ENCODE measurements at places on chromosomes 2 and 18. TPM values are rescaled to one million over a fixed set of nuclear protein-coding genes. Genes with fewer than 3 reads are reported as not detected.

DNA sequence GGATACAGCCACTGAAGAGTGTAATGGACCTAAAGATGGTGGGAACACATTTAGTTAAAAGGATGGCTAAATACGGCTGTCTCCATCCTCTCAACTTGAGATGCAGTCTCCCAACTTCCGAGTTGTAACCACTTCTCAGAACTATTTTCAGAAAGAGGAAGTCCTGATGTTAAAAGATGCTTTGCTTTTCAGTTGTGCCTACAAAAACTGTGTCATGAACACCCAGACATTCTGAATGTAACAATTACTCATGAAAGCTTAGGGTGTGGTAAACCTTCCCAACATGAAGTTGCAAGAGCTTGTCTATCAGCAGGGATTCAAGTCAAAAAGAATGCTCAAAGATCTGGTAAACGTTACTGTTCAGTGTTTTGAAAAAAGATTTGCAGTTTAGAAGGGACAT, 147.9 kb downstream of the DOCK10 start:
- DNase-seq: no peak

GRCh38 chr2:136247204-136247950, 129.4 kb upstream of the CXCR4 start:
- peak; percentile 80 for DNase-seq

Gene SPHKAP
- not detected for total RNA-seq

- DNase-seq: no peak
These were observed 272.1 kb upstream of the EPAS1 start for GRCh38 chr2:46025081-46025480.

GRCh38 chr2:9952856-9953503, 1.5 kb downstream of the GRHL1 start:
- DNase-seq: no peak

DNA sequence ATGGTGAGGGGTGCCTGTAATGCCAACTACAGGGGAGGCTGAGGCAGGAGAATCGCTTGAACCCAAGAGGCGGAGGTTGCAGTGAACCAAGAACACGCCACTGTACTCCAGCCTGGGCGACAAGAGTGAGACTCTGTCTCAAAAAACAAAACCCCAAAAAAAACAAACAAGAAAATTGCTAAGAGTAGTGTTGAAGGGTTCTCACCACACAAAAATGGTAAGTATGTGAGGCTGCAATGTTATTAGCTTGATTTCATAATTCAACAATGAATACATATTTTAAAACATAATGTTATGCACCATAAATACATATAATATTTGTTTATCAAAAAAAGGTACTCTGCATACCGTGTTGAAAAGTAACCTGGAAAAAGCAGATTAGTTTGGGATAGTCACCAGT, 45.8 kb downstream of the PSMG2 start:
- peak; percentile 16 for DNase-seq

DNA sequence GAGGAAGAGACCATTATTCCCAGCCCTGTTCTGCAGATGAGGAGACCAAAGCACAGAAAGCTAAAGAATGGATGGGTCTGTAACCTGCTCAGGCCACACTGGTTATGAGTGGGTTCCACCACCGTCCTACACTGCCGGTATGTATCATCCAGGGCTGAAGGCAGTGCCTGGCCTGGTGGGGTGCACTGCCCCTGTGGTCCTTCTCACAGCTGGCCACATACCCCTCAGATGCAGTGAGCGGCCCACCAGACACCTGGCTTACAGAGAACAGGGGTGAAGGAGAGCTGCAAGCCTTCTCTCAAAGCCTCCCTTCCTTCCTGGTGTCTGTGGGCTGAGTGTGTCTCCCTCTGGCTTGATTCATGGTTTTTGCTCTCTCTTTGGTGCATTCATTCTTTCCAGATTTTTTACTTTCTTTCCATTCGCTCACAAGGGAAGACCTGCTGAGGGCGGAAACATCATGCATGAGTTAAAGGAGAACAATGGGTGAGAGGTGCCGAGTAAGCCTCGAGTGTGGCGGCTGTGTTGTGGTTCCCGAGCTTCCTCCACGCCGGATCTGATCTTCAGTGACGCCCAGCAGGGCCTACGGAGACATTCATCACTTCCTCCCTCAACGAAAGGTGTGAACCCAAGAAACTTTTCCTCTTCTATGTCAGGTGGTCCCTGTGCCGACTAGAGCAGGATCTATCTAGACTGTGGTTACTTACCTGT, 62.1 kb upstream of the REL start:
- no peak for DNase-seq

Gene GALNT14
- total RNA-seq: 0.72 TPM

GRCh38 chr18:49531678-49532153, 30.1 kb upstream of the LIPG start:
- DNase-seq: no peak

GRCh38 chr18:39994498-39994897, 1960.5 kb upstream of the PIK3C3 start:
- no peak for DNase-seq

- peak; percentile 43 for DNase-seq
These were observed 34.4 kb upstream of the CYP27C1 start for GRCh38 chr2:127254386-127254981.

Gene MYO7B
- total RNA-seq: not detected
